ENCODE measurements at places on chromosomes 4 and X. TPM values are rescaled to one million over a fixed set of nuclear protein-coding genes. Genes with fewer than 3 reads are reported as not detected.

GRCh38 chrX:116417214-116417613, 19.2 kb upstream of the SLC6A14 start:
- DNase-seq: no peak
- H3K4me3 ChIP-seq: no peak overlapping the region
- no peak overlapping the region for H3K27ac ChIP-seq
- peaks cover 9% of the 10 kb centered on the region for H3K27me3 ChIP-seq
- H3K36me3 ChIP-seq: no peaks in the 10 kb centered on the region

DNA sequence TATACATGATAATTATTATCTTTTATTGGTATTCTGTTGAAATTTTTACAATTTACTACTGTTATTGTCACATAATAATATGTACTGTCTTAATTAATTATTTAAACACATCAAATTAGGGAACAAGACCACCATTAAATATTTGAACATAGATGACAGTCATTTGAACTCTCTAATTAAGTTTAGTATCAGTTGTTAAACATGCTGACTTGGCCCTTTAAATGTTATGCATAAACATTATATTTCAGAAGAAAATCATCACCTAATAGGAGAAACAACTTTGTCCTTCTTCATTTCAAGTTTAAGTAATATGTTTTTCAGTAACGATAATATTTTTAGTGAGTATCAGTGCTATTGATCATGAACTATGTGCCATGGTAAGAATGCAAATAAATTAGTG, 623.5 kb upstream of the GNPDA2 start:
- H3K36me3 ChIP-seq: no peaks in the 10 kb centered on the region
- H3K27ac ChIP-seq: no peak overlapping the region
- H3K27me3 ChIP-seq: no peaks in the 10 kb centered on the region
- H3K4me3 ChIP-seq: no peak overlapping the region
- no peaks in the 10 kb centered on the region for H3K4me1 ChIP-seq

- H3K36me3 ChIP-seq: no peaks in the 10 kb centered on the region
- DNase-seq: no peak
- H3K4me3 ChIP-seq: no peak overlapping the region
- no peaks in the 10 kb centered on the region for H3K4me1 ChIP-seq
These were observed 21.8 kb upstream of the CXCL6 start for GRCh38 chr4:73814679-73815078.

DNA sequence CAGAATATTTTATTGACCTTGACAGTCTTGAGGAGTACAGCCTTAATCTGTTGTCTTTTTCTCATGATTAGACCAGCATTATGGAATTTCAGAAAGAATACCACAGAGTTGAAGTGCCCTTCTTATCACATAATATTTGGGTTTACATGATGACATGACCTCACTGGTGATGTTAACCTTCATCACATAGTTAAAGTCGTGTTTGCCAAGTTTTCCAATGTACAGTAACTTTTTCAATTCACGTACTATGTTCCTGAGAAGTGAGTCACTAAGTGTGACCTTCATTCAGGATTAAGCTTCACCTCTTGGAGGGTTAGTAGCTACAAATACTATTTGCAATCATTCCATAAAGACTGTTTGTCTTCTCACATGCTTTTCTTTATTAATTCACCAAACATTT, 52.1 kb downstream of the RAB40A start:
- H3K27me3 ChIP-seq: peaks cover 3% of the 10 kb centered on the region
- H3K4me3 ChIP-seq: no peak overlapping the region
- no peaks in the 10 kb centered on the region for H3K4me1 ChIP-seq
- no peak overlapping the region for H3K27ac ChIP-seq
- no peaks in the 10 kb centered on the region for H3K36me3 ChIP-seq

- no peaks in the 10 kb centered on the region for H3K4me1 ChIP-seq
- H3K4me3 ChIP-seq: no peak overlapping the region
- no peaks in the 10 kb centered on the region for H3K36me3 ChIP-seq
- no peak for DNase-seq
- no peaks in the 10 kb centered on the region for H3K27me3 ChIP-seq
- H3K27ac ChIP-seq: no peak overlapping the region
These were observed 40.3 kb downstream of the FANCB start for GRCh38 chrX:14832586-14832985.

GRCh38 chrX:150408561-150408960, 45.4 kb downstream of the MAMLD1 start:
- no peak for DNase-seq
- H3K27me3 ChIP-seq: no peaks in the 10 kb centered on the region
- no peaks in the 10 kb centered on the region for H3K36me3 ChIP-seq
- no peak overlapping the region for H3K4me3 ChIP-seq

The ANOS1 gene
- 0.04 TPM for polyA plus RNA-seq

The SPANXN3 gene
- not detected for polyA plus RNA-seq

The ITIH6 gene
- not detected for polyA plus RNA-seq

The HSFX4 gene
- polyA plus RNA-seq: not detected

The MAP9 gene
- polyA plus RNA-seq: 4.9 TPM

The SUPT20HL2 gene
- not detected for polyA plus RNA-seq

Measured in pancreas (tissue), 10 donors.